ENCODE measurements at places on chromosomes 5 and 9. TPM values are rescaled to one million over a fixed set of nuclear protein-coding genes. Genes with fewer than 3 reads are reported as not detected.

DNA sequence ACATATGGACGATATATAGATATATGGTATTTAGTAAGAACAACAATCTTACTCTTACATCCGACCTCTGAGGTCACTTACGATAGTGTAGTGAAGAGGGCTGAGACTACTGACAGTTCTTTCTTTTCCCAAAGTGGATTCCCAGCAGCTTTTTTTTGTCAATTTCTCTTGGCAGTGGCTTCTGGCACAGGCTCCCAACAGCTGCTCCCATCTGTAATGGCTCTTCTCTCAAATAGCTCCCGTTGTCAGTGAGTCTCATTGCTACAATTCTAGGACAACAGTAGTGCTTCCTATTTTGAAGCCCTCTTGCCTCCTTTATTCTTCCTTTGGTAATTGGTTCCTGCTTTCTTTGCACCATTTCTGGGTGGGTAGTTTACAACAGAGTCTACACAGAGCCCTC is 68.4 kb downstream of the SLC25A46 start:
- H3K4me3 ChIP-seq = no peak overlapping the region
- DNase-seq = no peak
- no peaks in the 10 kb centered on the region for H3K36me3 ChIP-seq
- no peak overlapping the region for H3K27ac ChIP-seq
- H3K4me1 ChIP-seq = no peaks in the 10 kb centered on the region
- H3K27me3 ChIP-seq = no peaks in the 10 kb centered on the region

DNA sequence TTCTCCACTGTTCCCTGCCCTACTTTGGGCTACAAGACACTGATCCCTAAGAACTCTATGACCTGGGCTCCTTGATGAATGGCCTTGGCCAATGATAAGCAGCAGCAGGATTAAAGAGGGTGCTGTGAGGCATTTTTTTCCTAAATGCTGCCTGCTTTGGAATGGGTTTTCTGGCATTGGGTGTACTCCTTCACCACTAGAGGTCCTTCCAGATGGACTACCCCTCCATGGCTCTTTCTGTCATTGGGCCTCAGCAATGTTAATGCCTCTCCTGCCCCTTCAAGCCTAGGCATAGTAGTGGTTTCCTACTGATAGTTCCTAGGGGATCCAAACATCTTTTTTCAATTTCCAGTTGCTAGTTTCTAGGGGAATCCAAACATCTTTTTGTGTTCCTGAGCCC is 319.3 kb upstream of the RPS23 start:
- H3K27ac ChIP-seq = no peak overlapping the region
- H3K27me3 ChIP-seq = no peaks in the 10 kb centered on the region
- no peaks in the 10 kb centered on the region for H3K36me3 ChIP-seq
- peak; percentile 58 for DNase-seq

GRCh38 chr5:140574165-140574564 is 9.5 kb downstream of the SLC35A4 start:
- no peaks in the 10 kb centered on the region for H3K27me3 ChIP-seq
- H3K4me1 ChIP-seq = no peaks in the 10 kb centered on the region
- H3K27ac ChIP-seq = no peak overlapping the region
- no peak for DNase-seq
- H3K4me3 ChIP-seq = no peak overlapping the region

DNA sequence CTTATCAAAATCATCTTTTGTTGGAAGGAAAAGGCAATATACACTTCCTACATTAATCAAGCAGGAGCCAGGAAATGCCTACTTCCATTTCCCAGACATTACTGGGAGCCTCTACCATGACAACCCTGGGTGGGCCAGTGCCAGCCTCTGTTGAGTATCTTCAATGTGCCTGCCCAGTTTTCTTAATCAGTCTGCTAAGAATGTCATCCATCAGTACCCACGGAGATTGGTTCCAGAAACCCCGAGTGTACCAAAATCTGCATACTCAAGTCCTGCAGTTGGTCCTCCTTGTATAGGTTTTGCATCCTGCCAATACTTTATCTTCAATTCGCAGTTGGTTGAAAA is 82.4 kb downstream of the MARCHF3 start:
- no peaks in the 10 kb centered on the region for H3K27me3 ChIP-seq
- H3K27ac ChIP-seq = no peak overlapping the region
- no peak overlapping the region for H3K4me3 ChIP-seq
- no peaks in the 10 kb centered on the region for H3K36me3 ChIP-seq
- peaks cover 9% of the 10 kb centered on the region for H3K4me1 ChIP-seq

- no peak overlapping the region for H3K27ac ChIP-seq
- DNase-seq = no peak
- H3K4me1 ChIP-seq = no peaks in the 10 kb centered on the region
- no peaks in the 10 kb centered on the region for H3K27me3 ChIP-seq
- no peak overlapping the region for H3K4me3 ChIP-seq
Observed at GRCh38 chr5:36206913-36207312, 34.8 kb downstream of the NADK2 start.

The POLR1E gene
- 38.6 TPM for total RNA-seq

The VLDLR gene
- 16.4 TPM for total RNA-seq

The SLC31A2 gene
- 1.7 TPM for total RNA-seq

- no peaks in the 10 kb centered on the region for H3K36me3 ChIP-seq
- no peak overlapping the region for H3K4me3 ChIP-seq
- no peak overlapping the region for H3K27ac ChIP-seq
- H3K27me3 ChIP-seq = no peaks in the 10 kb centered on the region
- peaks cover 29% of the 10 kb centered on the region for H3K4me1 ChIP-seq
- DNase-seq = no peak
Observed at GRCh38 chr9:119175581-119175980, 193.7 kb downstream of the BRINP1 start.

The CDC25C gene
- 45.8 TPM for total RNA-seq

Measured in neural progenitor cell (in vitro differentiated cells).